CD8-positive, alpha-beta T cell (primary cell): ENCODE measurements at places on chromosomes 4 and X.

DNA sequence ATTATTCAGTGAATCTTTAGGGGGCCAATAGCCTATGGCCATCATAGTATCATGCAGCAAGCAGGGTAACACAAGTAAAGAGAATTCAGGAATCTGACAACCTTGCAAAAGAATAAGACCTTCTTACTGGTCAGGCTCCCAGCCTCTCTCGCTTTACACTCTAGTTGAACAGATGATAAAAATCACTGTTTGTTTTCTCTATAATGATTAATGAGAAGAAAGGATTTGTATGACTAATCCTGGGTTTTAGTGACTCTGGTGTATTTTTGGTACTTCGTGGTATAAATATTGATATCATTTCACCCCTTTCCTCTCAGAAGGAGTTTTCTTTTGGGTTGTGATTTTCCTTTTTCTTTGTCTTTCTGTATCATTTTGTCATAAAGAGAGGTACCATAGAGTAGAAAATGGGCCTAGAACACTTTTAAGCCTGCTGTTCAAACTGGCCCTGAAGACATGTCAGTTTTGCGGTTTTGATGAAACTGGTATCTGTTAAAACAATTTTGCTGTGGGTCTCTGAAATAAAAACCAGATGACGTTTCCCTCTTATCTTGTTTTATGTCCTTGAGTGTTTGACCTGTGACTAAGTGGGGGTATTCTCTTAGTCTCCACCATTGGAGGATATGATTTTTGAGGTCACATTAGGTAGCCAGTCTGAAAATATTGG is 294.9 kb upstream of the TBX22 start:
- no peak for DNase-seq

DNA sequence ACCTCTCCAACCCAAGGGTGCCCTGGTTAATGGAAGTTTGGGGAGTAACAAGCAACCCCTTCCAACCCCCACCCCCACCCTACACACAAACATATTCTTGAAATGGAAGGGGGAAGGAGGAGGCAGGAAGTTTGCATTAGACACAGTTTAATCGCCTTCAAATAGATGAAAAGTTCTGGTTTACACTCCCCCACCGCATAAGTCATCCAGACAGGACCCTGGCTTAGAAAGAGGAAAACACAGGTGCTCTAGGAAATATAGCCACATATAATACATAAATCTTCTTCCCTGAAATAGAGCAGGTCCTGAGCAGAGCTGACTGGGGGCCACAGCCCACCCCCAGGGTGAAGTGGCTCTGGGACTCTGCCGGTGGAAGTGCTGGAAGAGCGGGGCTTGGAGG is 25.1 kb downstream of the SASH3 start:
- DNase-seq, result no peak

- DNase-seq, result no peak
Observed at GRCh38 chr4:169663831-169664230, 43.5 kb downstream of the CLCN3 start.

DNA sequence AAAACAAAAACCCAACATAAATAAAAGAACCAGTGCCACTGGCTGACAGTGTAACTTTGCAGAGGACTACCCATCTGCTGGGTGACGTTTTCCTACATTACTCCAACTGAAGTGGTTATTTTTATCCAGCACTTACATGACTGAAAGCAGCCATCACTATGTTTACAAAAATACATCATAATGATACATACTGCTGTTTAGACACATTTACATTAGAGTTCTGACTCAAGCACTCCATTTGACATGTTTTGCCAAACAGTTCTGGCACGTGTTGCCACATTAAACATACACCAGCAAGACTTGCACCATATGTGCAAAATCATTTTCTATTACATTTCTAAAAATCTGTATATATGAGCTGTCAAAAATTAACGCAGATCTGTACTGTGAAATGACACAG is 39.6 kb downstream of the BEND4 start:
- DNase-seq, result no peak

- DNase-seq, result no peak
Observed at GRCh38 chr4:113384600-113384999, 335.1 kb downstream of the ANK2 start.

- DNase-seq, result no peak
Observed at GRCh38 chr4:8671712-8672290, 79.2 kb downstream of the CPZ start.

DNA sequence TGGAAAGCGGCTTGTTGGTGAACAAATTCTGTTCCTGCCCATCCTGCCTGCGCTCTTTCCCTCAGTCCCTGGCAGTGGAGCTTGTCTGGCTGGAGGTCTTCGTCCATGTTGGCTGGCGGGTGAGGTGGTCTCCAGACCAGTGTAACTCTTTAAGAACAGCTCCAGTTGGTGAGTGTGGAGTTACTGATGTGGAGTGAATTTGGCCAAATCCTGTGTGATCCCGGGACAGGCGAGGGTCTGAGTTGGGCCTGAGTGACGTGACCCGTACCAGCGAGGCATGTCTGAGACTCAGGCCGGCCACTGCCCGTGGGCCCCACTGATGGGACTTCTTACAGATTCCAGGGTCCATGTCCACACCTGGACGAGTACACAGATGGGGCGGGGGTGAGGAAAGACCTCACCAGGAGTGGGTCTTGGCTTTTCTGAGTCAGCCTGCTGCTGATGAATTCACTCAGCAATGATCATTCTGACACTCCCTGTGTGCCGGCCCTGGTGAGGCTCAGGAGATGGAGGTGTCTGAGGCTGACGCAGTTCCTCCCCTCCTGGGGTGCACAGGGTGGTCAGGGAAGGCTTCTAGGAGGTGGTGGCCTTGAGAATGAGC is 45.5 kb downstream of the PSAPL1 start:
- DNase-seq, result no peak

- no peak for DNase-seq
Observed at GRCh38 chr4:41454423-41454822, 83.5 kb upstream of the LIMCH1 start.

GRCh38 chr4:69642961-69643360 is 3.5 kb upstream of the UGT2A2 start:
- DNase-seq, result no peak

DNA sequence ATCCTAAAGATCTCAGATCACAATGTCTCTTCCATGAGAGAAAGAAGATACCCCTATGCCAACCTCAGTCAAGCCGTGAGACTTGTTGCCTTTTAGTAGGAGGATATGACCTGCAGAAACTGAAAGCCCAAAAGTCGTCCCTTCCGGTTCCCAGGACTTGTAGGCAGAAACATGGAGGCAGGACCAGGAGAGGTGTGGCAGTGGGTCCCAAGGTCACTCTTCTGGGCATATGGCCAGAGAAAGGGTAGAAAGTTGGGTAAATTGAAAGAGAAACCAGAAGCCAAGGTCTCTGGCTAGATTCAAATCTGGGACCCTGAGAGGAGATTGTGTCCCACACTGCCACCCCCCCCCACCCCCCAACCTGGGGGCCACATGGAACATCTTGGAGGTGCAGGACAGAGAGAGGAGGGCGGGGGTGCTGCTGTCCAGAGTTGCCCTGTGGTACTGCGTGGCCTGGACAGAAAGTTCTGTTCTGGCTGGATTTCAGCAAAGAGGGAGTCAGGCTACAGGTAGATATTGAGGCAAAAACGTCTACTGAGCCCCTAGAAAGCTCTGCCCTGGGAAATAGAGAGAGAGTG is 55.4 kb downstream of the DDX3X start:
- DNase-seq, result no peak

DNA sequence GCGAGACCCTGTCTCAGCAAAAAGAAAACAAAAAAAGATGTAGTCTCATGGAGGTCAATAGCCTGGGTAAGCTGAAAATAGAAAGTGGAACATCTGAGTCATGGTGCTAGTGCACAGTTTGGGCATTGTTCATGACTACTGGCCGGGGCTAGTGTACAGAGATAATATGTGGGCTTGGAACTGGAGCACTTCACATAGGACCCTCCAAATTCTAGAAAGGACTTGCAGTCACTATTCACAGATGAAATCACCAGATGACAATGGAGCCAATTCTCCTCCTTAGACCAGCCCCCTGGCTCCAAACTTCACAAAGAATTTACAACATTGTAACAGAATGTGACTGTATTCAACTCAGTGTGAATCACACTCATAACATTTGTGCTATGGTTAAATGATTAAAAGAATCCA is 367.8 kb upstream of the SLC7A11 start:
- no peak for DNase-seq

- no peak for DNase-seq
Observed at GRCh38 chrX:69319376-69319775, 154.1 kb upstream of the PJA1 start.

DNA sequence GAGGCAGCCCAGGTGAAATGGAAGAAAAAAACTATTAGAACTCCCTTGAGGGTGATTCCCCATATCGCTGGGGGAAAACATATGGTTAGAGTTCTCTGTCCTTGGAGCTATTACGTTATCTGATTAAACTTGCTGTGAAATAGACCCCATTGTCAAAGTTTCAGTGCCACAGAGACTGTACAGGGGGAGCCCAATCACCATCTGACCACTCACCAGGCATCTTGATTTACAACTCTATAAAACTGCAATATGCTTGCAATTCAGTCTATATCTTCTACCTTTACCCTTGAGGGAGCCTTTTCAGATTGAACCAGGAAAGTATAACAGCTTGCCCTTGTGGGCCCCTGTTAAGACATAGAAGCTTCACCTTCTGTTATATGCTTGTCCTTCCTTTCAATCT is 18.2 kb downstream of the TMEM255A start:
- DNase-seq, result no peak

DNA sequence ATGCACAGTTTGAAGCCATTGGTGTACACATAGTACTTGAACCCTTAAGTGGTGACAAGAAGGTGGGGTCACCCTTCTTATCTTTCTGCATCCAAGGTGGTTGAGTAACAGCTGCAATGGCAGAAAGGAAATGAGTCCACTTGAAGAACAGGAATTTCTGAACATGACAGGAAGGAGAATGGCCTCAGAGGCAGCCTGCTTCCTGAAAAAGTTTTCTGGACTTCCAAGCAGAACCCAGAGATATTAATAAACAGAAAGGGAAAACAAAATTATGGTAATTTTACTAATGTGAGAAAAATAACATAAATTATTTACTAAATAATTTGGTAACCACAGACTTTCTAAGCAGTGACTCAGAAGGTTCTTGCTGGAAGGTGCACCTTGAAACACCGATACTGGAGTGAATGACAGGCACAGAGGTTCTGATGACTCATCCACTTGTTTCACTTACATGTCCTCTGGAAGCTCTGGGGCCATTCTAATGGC is 119.9 kb upstream of the HS3ST1 start:
- DNase-seq, result no peak

- DNase-seq, result peak; percentile 39
Observed at GRCh38 chr4:110198435-110199416, at the start of gene ELOVL6. Gene ELOVL6, minus strand, starts transcription at chr4:110198615. Its CDS starts 280 bp downstream, at chr4:110198335.

DNA sequence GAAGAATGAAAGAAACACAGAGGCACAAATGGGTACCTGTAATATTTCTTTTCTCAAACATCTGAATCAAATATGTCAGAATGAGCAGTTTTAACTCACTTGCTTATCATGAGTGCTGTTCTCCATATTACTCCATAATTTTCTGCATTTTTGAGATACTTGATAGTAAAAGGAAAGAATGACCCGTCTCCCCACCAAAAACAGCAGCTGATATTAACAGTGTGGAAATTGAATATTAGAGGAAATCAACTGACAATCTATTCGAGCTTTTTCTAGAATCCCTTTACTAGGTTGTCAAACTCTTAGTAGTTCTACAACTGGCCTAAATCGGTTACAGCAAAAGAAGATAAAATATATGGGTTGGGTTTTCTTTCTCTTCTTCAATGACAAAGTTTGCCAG is 49.9 kb upstream of the HELT start:
- DNase-seq, result no peak
